ENCODE measurements at places on chromosomes 11 and 22.

GRCh38 chr22:45263463-45264269 lies 21.1 kb upstream of the UPK3A start:
- DNase-seq, result peak; percentile 22

DNA sequence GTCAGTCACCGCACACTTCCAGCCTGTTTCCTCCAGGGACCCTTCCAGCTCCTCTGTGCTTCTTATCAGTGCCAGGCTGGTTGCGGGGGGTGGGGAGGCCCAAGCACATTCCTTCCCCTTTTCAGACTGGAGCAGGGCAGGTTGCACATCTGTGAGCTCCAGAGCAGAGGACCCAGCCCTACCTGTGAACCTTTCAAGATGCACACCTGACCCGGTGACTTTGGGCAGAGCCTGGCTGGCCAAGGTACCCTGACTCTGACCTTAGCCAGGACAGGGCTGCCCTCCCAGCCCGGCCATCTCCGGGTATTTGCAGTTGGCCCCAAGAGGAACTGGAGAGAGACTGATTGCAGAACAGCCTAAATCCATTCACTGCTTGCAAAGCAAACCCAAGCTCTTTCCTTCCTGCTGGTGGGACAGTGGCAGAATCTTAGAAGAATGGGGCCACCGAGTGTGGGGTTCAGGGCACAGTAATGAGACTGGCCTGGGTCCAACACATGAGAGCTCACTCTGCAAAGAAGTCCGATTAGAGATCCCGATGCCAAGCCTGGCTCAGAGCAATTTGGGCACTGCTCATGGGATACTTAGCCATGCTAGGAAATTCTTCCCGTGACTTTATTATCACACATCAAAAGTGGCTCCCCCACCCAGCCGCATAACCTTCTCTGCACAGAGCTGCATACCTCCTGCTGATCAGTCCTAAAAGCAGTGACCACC lies 64.7 kb upstream of the CCND1 start:
- DNase-seq, result no peak

DNA sequence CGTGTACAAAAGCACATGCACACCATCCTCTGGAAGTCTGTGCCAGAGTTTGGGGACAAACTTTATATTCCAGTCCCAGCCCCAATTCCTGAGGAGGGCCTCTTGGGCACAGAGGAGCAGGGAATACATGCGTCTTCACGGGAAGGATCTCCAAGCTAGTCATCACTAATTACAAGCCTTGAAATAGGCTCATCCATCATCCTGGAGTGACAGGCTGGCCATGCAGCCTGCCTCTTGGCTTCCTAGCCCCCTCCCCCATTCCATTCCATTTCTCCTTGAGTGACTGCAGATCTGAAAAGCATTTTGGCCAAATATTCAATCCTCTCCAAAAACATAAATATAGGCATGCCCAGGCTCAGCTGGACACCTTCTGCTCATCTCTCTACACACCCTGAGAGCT lies 24.8 kb downstream of the SERPING1 start:
- DNase-seq, result no peak

- no peak for DNase-seq
Measured at GRCh38 chr11:61481806-61482205, 26.7 kb upstream of the LRRC10B start.

- no peak for DNase-seq
Measured at GRCh38 chr11:105960252-105961245, 61.5 kb downstream of the MSANTD4 start.

- DNase-seq, result no peak
Measured at GRCh38 chr11:93477684-93478234, 65.4 kb downstream of the SMCO4 start.

DNA sequence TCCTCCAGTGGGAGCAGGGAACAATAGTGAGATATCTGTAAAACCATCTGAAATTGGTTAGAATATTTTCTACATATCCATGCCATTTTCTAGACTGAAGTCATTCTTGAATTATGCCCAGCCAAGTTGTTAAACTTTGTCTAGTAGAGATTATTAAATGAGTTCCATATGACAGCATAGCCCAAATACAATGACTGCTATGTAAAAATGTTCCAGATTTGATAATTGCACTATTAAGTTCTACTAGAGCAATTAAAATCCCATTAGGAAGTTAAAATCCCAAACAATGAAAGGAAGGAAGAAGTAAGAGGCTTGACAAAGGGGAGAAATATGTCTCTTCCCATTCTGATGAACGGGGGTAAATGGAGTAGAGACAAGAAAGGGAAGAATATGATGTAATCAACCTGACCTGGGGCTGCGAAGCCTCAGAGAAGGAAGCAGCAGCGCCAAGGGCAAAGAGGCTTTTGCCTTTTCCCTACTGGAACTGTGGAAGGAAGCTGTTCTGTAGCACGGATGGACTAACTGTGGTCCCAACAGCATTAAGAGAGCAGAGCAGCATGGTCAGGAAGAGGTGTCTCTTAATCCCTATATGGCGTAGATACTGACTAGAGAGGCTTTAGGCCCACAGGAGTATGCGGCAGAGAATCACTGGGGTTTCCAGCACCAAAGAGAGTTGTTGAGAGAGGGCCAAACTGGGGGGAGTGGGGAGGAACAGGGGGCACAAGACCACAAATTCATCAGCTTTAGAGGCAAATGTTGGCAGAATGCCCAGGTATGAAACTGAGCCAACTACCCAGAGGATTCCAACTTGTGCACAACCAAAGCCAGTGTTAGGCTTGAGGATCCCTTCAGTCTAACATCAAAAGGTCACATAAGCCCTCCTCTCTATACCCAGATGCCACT lies 26.7 kb downstream of the RRP8 start:
- peak; percentile 11 for DNase-seq

GRCh38 chr11:75654314-75654713 lies 14.5 kb downstream of the MAP6 start:
- DNase-seq, result peak; percentile 24

- DNase-seq, result no peak
Measured at GRCh38 chr11:18581825-18582224, 6.7 kb downstream of the UEVLD start.

DNA sequence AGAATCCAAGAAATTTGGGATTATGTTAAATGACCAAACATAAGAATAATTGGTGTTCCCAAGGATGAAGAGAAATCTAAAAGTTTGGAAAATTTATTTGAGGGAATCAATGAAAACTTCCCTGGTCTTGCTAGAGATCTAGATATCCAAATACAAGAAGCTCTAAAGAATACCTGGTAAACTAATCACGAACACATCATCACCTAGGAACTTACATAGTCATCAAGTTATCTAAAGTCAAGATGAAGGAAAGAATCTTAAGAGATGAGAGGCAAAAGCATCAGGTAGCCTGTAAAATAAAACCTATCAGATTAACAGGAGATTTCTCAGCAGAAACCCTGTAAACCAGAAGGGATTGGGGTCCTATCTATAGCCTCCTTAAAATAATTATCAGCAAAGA lies 46.9 kb downstream of the GAS2 start:
- DNase-seq, result no peak

DNA sequence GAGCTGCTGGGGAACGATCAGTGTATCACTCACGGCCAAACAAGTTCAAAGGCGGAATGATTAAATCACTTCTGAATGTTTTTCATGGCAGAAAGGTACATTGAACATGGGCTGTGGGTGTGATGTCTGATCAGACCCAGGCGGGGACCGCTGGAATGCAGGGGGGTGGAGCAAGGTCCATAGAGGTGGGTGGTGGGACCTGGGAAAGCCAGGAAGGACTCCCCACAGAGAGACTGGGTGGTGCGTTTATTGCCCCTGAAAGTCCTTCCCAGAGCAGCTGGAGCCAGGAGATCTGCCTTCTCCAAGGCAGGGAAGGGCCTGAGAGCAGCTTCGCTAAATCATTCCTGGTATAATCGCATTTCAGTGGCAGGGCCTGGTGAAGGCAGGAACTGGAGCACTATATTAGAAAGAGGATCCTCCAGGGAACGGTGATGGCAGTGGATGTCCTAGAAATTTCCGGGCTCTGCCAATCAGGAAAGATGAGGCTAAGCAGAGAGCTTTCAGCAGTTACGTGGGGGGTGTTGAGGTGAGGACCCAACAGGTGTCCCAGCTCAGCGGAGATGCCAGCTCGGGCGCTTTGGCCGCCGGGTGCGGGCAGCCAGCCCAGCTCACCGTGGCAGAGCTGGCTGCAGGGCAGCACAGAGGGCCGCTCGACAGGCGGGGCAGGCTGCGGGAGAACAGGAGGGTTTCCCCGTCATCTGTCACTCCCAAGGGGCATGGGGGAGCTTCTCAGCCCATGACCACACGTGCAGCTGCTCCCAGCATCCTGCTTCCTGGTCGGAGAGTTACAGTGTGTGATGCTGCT lies 271.7 kb downstream of the CTTN start:
- no peak for DNase-seq

GRCh38 chr11:60498399-60498798 lies 5.8 kb downstream of the MS4A12 start:
- DNase-seq, result no peak

DNA sequence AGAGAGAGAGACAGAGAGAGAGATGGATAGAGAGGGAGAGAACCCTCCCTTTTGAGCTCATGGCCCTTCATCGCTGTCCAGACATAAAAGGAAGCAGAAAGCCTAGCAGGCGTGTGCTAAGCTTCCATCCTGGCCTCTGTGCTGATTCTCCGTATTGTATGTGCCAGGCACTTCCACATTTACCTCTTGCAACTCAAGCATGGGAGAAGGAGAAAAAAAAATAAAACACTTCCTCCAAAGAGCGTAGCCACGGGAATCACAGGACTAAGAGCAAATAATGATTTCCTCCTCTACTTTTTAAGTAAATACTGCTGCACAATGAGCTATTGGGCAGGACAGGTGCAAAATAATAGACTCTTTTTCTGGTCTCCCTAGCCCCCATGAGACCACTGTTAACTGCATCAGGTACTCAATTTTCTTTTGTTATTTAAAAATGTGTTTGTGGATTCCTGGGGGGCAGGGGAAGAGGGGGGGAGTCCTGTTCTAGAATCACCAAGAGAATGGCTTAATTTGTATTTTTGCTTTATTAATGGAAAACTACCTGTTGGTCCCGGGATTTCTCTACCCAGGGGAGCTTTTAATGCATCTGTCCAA lies 154.3 kb downstream of the NXPE2 start:
- DNase-seq, result no peak

DNA sequence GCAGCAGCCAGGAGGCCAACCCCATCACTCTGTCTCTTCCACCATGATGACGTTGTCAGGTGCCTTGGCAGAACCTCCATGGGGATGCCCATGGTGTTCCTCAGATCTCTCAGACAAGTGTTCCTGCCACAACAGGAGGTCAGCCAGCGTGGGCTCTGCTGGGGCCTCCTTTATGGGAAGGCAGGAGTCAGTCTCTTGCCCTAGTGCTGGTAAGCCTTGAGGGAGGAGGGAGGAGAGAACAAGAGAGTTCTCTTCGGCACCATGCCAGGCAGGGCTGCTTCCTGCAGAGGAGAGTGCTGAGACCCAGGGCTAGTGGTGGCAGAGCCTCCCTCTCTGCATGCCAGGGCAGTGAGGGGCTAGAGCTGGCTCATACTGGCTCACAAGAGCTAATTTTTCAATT lies 32.5 kb downstream of the GNAZ start:
- DNase-seq, result no peak

DNA sequence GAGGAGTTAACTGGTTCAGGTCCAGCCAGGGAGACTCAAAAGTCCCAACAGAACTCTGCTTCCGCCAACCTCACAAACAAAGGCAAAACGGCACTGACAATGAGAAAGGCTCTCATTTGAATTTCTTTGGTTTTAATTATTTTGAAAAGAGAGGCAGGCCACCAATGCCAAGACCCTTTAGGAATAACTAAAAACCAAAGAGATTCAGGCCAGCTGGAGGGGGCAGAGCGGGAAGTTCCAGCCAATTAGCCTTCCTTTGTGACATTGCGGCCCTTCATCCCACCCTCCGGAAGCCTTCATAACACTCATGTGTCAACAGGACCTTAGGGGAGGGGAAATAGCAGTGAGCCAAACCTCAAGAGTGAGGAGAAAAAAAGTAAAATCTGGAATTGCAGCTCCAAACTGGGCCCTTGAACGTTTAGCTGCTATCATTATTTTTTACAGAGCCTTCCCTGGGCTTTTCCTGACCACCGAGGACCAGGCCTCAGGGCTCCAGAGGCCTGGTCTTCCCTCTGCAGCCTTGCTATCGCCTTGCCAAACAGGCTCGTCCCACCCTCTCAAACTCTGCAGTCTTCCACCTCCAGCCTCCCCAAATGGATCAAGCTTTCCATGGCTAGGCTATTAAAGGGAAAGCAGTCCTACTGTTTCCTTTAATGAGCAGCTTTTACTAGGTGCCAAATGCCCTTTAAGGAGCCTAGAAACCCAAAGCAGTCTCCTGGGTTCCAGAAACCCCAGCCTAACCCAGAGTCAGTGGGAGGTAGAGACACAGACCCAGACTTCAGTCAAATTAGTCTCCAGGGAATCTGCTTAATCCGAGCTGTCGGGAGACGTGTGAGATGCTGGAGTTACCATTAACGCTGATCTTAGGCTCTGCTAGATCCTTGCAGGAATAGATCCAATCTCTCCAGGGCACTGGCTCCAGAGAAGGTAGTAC lies 114.2 kb downstream of the CCDC34 start:
- DNase-seq, result no peak

DNA sequence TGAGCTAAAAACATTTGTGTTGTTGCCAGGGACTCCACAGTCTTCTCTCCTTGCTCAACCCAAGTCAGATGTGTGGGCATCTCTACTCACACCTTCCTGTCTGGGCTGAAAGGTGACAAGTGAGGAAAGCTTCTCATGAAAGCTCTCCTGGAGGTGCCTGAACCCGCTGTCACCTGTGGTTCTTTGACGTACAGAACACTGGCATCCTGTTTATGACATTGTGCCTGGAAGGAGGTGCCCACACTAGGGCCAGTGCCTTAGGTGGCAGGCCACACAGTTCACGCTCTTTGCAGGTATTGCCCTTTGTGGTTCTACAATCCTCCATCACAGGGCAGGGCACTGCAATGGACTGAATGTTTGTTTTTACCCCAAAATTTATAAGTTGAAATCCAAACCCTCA lies 108.5 kb downstream of the CD44 start:
- no peak for DNase-seq

DNA sequence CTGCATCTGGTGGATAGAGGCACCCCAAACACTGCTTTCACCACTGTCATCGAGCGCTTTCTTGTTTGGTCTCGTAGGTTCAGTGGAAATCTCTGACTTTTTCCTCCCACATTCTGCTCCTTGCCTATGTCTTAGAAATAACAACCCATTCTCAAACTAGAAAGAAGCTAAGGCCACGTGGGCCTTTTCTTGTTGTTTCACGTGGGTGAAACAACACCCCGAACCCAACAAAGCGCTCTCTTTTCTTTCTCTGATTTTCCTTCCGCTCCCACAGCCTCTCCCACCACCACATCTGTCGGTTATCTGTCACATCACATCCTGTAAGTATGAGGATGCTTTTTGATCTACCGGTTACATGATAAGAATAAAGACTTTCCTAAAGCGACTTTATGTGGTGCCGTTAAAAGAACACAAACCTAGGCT lies 77.1 kb downstream of the LINC01488 start:
- no peak for DNase-seq

- DNase-seq, result no peak
Measured at GRCh38 chr22:43424666-43425630, 13.1 kb downstream of the MPPED1 start.

DNA sequence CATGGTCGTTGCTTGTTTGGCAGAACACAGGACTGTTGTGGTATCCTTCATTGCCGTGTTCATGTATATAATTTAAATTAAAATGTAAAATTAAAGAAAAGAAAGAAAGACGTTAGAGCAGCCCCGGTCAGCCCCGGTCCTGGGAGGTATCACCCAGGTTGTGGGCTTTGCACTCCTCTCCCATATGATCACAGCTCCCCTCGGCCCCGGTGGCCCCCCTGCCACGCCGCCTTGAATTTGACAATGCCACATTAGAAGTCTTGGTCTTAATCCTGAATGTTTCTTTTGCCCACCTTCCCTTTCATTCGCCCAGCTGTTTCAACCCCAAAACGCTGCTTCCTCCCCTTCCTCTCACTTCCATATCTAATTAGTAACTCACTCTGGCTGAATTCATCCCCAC lies 11.4 kb downstream of the APOBEC3A start:
- no peak for DNase-seq

GRCh38 chr11:127345819-127346459 lies 345.4 kb upstream of the KIRREL3 start:
- DNase-seq, result no peak
